RKO (cell line): ENCODE measurements at places on chromosomes 5 and 9.
A peak's percentile ranks its signal among the peaks of the same experiment; 100 is the strongest.

- peak; percentile 45 for DNase-seq
Measured at GRCh38 chr5:138844812-138845513, 30.2 kb downstream of the LRRTM2 start.

DNA sequence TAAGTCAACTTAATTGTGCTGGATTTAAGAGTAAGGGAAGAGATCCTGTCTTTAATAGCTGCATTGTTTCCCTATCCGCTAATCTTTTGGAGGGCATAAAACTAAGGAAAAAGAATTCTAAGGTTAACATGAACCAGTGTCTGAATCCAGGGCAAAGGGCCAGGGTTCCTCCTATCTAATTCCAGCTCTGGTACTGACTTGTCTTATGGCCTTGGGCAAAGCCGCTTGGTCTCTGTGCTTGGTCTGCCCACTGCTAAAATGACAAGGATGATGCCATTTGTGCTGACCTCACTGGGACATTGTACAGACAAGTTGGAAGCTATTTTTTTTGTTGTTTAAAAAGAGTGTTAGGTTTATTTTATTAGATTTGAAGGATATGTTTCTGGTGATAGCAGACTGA is 334.7 kb upstream of the PIK3R1 start:
- no peak for DNase-seq

DNA sequence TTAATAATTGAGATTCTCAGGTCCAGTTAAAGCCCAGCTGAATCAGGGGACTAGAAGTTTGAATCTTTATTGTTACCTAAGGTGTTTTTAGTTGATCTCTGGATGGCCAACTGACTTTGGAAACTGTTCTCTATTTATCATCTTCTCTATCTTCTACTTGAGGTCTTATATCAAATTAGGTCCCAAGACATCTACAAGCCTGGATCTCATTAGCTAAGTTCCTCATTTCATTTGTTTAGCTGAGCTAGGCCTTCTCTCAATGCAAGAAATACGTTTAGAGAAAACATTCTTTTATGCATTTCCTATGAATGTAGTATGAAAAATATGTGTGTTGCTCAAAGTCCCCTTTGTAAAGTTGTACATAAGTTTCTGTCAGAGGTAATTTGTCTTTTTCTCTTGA is 196.6 kb downstream of the PTTG1 start:
- no peak for DNase-seq

DNA sequence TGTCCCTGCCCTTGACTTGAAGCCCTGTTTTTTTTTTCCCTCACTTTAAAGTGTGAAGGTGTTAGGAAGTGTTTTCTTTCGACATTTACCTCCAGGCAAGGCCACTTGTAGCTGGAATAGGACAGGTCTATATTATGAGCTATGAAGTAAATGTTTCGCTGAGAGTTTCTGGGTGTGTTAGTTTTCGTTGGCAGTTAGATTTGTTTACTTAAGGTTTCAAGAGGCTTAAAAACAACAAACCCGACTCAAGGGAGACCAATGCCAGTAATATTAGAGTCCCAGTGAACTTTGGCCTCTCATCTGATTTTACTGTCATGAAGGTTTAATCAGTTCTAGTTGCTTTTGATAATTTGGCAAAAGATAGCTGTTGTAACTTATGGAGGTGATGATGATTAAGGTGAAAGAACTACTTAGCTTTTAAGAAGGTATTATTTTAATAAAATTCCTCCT is 25.2 kb downstream of the OCLN start:
- DNase-seq, result no peak

- DNase-seq, result no peak
Measured at GRCh38 chr5:78797936-78798672, 149.5 kb upstream of the LHFPL2 start.

GRCh38 chr9:13770956-13771355 is 491.5 kb upstream of the MPDZ start:
- no peak for DNase-seq

DNA sequence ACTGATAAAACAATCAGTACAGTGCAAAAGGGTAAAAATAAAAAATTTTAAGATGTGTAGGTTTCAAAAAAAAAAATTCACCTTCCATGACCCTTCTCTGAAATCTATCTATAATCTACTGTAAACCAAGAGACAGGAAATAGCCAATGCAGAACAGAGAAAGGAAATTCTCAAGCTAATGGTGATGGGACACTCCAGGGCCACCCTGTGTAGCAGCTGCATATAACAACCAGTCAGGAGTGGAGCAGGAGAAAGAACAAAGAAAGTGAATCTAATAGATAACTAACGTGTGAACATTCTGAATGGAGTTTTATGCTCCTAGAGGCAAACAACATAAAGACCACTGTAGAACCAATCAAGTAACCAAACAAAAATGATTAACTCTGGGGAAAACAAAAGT is 16.6 kb downstream of the SPTLC1 start:
- no peak for DNase-seq

DNA sequence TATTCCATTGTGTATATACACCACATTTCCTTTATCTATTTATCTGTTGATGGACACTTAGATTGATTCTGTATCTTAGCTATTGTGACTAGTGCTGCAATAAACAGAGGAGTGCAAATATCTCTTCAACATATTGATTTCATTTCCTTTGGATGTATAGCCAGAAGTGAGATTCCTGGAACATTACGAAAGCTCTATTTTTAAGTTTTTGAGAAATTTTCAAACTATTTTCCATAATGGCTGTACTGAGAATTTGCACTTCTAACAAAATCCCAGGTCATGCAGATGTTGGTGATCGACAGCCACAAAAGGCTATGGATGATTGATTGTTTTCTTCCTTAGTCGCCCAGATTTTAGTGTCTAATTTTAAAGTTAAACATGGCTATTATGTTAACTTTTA is 132.7 kb upstream of the MTAP start:
- DNase-seq, result no peak

- DNase-seq, result peak; percentile 59
Measured at GRCh38 chr9:108467653-108468324, 388.0 kb downstream of the ACTL7B start.

DNA sequence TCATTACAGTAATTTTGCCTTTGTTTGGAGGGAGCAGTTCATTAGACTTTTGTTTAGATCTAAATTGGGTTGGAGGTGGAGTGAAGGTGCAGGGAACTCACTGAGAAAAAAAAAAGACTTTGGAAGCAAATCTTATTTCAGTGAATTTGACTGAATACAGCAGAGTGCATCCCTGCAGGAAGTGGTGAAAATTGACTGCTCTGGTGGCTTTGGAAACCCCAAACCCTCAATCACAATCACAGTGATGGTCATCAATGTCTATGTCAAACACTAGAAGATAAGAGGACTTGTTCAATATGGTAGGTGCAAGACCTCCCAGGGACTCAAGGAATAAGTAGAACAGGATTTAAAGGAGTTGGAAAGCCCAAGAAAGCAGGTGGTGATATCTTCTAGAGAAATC is 76.0 kb upstream of the RASA1 start:
- no peak for DNase-seq

DNA sequence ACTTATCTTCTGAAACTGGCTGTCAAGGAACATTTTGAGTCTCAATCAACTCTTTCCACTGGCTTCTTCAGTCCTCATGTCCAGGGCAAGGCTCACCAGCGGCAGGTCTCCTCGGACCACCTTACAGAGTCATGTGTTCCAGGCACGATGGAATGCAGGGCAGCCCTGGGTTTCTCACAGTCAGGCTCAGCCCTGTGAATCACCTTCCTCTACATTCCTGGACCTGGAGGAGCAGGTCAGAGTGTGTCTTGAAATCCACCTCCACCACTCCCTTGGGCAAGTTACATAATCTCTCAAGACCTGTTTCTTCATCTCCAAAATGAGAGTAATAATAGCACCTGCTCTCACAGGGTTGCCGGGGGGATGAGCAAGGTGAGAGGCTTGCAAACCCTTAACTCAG is 16.0 kb downstream of the ENC1 start:
- no peak for DNase-seq

DNA sequence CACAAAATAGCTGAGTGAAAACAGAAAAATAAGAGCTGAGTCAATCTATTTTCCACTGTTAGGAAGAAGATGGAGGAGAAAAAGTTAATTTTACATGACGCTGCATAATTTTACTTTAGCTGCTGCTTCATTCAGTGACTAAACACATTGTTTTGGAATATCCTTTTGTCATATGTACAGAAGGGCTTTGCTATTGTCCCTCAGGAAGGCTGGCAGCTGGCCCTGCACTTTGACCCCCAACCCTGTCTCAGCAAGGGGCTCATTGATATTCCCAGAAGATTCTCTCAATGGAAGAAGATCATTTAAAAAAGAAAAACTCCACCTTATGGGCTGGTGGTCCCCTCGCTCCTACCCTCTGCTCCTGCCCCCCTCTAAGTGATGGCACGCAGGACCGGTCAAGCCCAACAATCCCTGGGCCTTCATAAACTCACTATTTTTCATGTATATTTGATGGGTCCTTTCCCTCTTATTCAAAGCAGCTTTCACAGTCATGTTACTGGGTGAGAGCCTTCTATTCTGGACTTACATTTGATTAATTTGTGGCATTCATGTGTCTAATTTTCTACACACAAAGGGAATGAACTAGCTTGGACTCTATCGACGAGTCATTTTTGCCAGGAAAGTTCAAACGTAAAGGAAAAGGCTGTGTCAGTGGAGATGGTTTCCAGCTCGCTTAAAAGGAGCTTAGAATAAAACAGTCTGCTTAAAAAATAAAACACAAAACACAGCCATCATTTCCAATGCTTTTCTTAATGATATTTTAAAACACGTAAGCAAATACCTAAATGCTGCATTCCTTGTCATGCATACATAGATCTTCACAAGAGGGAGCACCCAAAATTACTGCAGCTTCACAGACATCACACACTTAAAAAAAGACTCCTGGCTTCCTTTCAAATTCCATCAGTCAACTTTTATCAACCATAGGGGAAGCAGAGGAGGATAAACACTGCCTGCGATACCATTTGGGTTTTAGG is 104.7 kb downstream of the EFNA5 start:
- no peak for DNase-seq

- DNase-seq, result peak; percentile 31
Measured at GRCh38 chr5:111511831-111512374, 432 bp downstream of the STARD4 start.
